A673 (cell line): ENCODE measurements at places on chromosomes 4 and X.

- no peak for DNase-seq
Observed at GRCh38 chr4:2274320-2275043, 12.6 kb upstream of the MXD4 start.

DNA sequence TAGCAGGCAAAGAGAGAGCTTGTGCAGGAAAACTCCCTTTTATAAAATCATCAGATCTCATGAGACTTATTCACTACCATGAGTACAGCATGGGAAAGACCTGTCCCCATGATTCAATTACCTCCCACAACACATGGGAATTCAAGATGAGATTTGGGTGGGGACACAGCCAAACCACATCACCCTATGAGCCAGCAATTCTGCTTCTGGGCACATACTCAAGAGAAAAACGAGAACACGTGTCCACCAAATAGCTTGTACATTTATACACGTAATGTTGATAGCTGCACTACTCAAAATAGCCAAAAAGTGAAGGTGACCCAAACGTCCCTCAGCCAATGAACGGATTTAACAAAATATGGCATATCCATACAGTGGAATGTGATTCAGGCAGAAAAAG lies 94.5 kb upstream of the DHRSX start:
- no peak for DNase-seq

DNA sequence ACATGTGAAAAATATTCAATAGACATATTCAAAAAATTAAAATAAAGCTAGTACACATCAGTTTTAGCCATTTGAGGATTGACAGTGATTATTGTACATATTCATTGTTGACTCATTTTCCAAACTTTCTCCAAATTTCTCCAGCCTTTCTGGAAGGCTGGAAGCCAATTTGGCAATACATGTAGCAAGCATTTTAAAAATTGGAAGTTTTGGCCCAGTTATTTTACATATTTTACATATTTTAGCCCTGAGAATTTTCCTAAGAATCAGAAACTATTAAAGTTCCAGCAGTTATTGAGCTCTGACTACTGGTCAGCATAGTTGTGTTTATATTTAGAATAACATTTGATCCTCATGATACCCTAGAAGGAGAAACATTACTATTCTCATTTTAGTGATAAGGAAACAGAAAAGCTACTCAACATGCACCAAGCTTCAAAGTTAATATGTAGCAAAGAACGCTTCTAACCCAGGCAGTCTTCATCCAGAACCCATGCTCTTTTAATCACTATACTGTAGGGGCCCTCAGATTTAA lies 3.2 kb downstream of the CABS1 start:
- DNase-seq: no peak

GRCh38 chr4:161314371-161314770 lies 849.4 kb downstream of the FSTL5 start:
- no peak for DNase-seq

DNA sequence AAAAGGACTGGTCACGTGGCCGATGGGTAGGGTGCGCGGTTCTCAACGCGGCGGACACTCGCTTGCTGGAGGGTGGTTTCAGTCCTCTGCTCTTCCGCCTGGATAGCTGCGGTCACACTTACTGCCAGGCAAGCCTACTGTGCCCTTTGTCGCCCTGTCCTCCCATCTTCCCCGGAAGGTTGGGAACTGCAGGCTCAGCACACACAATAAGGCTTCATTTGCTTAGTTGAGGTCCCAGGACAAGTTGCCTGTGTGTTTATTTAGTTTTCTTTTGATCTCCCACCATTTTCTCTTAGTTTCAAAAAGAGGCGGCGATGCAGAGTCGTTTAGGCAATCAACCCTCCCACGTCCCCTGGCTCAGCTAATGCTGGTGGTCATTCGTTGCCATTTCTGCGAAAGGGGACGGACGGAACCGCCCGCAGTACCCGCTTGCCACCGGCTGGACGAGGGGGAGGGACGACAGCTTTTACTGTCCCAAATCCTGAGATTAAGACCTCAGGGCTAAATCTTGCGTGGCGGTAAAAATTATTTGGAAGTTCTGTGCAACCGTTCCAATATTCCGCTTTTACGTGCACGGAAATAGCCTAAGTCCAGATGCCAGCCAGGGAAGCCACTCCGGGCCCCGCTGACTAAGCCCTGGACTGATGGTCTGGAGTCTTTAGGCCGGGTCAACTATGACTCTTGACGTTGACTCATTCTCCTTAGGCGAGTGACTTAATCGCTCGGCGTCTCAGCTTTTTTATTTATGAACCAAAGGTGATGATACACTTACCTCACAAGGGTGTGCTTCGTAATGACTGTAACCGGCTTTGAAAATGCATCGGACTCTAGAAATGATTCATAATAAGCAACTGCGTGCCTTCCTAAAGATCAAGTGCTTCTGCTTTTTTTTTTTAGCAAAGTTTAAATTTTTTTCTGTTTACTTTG lies 671 bp upstream of the EIF4E start:
- no peak for DNase-seq

DNA sequence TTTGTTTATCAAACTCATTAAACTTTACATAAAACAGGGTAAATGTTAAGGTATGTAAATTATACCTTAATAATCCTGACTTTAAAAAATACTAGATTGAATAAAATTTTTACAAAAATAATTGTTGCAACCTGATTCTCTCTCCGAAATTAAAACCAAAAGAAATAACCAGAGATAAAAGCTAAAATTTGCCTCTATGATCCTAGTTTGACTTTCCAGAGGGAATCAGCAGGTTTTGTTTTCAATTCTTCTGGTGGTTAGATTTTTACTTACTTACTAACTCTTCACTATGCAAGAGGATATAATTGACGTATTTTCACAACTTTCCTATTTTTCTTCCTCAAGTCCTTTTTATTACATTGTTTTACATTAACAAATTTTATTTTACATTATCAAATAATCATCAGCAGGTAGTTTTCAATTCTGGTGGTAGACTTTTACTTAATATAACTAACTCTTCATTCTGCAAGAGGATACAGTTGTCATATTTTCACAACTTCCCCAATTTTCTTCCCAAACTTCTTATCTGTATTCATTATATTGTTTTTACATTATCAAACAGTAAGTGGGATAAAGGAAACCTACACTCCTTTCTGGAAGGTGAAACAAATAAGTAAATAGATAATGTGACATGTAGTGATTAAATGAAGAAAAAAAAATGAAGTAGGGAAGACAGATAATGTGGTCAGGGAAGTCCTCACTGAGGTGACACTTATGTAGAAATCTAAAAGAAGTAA lies 52.2 kb downstream of the TBCK start:
- DNase-seq: no peak

- DNase-seq: no peak
Observed at GRCh38 chrX:21658746-21659145, 616 bp upstream of the KLHL34 start.

DNA sequence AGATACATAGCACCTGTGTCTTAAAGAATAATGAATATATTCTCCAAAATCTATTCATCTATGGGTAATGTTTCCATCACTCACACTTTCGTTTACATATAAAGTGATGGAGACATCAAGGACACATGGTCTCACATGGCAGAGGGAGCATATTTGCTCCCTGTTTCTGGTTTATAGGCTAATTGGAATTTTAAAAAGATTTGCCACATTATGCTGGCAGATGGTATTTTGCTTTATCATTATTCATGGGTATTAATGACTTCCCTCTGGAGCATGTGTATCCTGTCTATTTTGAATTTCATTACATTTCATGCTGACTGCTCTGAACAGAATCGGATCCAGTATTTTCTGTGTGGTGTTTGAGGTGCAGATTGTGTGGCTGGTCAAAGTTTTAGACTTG lies 79.0 kb downstream of the PDGFRA start:
- DNase-seq: peak; percentile 5

GRCh38 chr4:123304151-123304964 lies 92.2 kb upstream of the SPRY1 start:
- DNase-seq: no peak

GRCh38 chr4:170413951-170414350 lies 324.2 kb upstream of the AADAT start:
- DNase-seq: no peak

DNA sequence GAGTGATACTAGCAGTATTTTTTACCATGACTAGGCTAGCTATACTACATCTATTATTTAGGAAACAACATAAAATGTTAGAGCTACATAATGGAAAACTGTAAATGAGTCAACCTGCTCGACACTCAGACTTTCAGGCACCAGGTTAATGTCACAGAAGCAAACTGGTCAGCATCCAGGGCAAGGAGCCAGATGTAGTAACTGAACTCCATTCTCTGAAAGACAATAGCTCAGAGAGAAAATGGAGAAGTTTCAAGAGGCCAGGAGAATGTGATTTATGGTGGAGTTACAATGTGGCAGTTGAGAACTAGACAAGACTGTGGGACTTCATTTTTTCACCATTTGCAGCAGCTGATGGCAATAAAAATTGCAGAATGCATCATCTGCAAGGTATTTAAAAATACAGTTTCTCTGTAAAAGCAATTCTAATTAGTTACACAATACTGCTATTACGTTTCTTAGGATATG lies 342.7 kb upstream of the PABPC4L start:
- DNase-seq: no peak

GRCh38 chr4:176967586-176967985 lies 174.9 kb upstream of the VEGFC start:
- no peak for DNase-seq

DNA sequence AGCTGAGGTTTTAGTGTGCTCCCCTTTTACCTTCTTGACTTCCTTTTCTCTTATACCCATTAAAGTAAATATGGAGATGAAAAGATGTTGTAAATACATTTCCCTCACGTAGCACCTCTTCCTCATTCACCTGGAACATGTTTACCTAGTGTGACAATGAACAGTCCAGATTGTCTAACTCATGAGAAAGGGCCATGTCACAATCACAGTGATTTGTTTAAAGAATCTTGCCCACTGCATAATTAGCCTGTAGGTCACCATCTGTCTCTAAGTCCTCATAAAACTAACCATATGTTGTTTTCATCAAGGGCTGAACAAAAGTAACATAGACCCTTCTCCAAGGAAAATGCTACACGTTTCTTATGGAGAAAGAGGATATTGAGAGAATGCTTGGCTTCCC lies 85.7 kb downstream of the TSPAN5 start:
- no peak for DNase-seq

GRCh38 chr4:1771555-1772305 lies 21.4 kb upstream of the FGFR3 start:
- DNase-seq: no peak

DNA sequence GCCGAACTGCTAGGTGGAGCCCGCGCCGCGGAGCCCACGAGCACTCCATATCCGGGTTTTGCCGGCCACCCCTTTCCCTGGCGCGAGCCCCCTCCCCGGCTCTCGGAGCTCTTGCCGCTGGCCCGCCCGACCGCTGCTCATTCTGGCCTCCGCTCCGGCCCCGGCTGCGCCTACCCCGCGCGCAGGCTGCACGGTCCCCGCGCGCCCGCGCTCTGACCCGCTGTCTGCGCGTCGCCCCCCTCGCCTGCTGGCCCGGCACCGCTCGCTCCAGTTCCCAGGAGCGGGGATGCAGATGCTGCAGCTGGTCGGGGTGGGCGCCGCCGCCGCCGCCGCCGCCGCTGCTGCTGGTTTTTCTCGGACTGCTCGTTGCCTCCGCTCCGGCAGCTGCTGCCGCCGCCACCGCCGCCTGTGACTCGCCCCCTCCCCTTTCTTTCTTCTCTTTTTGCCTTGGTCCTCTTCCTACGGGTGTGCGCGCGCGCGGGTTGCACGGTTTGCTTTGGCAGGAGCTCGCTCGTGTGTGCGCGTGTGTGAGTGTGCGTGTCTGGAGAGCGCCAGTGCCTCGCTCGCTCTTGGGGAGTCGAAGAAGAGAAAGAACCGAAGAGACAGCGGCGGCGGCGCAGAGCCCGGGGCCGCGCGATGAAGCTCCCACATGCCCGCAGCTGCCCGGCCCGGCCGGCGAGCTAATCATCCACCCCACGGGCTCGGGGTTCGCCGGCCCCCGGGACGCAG lies at the start of gene ADGRL3:
Gene ADGRL3 (plus strand): TSS at position 140 of the 729 bp plus-strand sequence.
- DNase-seq: peak; percentile 0

DNA sequence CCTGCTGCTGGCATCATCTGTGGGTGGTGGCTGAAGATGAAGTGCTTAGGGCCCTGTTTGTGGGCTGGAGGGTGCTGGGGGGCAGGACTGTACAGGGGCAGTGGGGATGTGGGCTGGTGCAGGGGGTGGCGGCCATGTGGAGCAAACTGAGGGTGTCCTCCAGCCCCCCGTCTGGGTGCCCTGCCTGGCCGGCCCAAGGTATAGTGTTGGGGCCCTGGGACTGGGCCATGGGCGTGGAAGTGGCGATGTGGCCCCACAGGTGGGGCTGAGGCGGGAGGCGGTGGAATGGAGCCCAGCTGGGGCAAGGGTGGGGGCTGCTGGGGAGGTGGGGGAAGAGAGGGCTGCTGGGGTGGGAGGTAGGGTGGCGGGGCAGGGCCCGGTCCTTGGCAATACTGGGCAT lies 9.5 kb upstream of the KDM5C start:
- DNase-seq: no peak

- no peak for DNase-seq
Observed at GRCh38 chr4:74896595-74896994, 36.3 kb upstream of the PARM1 start.

GRCh38 chr4:125191232-125191631 lies 123.5 kb upstream of the FAT4 start:
- no peak for DNase-seq

DNA sequence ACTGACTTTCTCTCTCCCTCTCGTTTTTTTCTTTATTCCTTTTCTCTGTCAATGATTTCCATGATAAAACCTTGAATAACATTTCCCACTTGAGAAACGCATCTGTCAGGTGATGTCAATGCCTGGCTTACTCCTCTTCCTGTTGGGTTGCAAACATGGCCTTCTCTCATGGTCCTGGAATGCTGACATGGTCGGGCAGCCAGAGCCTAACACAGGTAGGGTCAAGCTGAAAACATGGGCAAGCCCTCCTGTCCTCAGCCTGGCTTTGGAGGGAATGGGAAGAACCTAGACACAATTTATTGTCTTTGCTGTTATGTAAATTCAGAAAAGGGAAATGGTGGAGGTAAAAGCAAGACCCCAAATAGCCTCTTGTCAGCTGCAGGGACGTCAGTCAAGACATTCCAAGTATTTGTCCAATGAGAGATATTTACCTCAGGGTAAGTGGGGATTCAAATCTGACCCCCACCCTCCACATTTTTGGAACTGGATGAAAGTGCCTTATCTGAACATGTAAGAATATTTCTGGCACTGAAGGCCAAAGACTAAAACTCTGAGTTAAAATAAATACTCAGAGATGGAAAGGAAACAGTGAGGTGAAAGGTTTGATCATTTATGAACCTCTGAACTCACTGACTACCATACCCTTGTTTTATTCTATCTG lies 473.8 kb downstream of the SPRY1 start:
- no peak for DNase-seq

- DNase-seq: no peak
Observed at GRCh38 chr4:36332782-36333131, 51.3 kb downstream of the DTHD1 start.

DNA sequence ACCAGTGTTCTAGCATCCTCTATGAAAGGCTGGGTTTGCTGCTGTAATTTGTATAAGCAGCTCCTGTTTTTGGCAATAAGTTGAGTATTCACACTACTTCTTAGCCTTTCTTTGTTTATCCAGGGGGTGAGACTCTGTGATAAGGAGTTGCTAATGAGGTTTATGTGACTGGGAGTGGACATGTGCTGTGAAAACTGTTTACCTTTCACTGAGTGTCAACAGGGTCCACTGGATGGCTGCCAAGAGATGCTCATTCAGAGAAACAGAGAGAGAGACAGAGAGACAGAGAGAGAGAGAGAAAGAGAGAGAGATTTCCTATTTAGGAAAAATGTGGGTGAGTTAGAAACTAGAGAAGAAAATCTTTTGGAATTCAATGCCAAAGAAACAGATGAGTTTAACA lies 233.9 kb downstream of the CHIC2 start:
- no peak for DNase-seq
